NCI-H1105 (cell line): ENCODE measurements at places on chromosomes 12 and 14.

- no peak for DNase-seq
Measured at GRCh38 chr14:95045106-95045701, 112.1 kb downstream of the DICER1 start.

DNA sequence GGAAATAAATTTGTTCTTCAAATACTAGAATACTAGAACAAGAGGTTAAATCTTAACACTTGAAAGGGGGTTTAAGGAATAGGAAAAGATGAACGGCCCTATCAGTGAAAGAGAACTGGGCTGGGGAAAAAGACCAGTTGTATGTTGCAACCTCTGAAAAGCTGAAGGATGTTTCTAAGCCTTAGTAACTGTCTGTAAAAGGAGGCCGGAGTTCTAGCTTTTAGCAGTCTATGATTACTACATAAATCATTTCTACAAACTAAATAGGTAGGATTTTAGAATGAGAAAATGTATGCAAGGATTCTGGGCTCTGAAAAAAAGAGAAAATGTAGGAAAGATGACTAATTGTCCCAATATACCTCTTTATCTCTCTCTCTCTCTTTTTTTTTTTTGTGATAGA, 4.9 kb downstream of the CERS5 start:
- DNase-seq: no peak

DNA sequence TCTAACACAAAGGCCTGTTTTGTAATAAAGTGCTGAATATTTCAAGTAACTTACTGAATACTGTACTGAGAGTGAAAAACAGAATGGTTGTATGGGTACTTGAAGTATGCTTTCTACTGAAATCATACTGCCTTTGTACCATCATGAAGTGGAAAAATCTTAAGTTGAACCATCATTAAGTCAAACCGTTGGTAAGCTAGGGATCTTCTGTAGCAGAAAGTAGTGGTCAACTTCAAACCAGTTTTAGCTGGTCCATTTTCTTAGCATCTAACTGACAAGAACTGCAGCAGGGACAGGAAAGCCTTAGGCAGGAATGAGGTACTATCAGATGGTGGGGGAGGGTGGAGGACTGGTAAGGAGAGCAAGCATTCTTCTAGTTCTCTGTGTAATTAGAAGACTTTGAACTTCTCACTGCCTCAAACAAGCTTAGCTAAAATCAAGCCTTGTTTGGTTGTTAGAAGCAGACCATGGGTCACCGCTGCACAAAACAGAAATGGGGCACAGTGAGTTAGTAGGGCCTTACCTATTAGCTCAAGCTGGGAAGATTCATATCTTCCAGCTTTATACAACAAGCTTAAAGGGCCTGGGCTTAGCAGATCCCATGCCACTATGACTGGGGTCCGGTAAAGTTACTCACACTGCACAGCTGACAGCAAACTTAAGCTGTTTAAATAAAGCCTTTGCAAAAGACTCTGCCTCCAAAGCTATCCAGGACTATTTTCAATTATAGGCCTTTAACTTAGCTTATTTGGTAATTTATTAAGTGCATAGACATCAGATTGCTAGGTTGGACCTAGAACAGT, 73.8 kb downstream of the ACADS start:
- no peak for DNase-seq

DNA sequence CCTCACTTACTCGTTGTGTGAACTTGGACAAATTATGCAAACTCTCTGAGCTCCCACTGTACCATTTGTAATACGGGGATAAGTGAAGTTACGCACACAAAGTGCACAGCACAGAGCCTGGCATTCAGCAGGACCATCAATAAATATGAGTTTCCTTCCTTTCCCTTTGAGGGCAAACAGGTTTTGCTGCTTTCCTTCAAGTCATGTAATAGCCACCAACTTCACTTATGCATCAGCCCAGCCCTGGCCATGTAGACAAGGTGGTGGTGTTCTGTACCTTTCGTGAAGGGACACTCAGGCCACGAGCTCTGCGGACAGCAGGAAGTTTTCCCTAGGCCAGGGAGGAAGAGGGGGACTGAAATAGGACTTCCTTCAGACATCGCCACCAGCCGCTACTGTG, 272.7 kb downstream of the CACNA1C start:
- no peak for DNase-seq

- DNase-seq: no peak
Measured at GRCh38 chr14:81028461-81028860, 73.0 kb downstream of the TSHR start.

DNA sequence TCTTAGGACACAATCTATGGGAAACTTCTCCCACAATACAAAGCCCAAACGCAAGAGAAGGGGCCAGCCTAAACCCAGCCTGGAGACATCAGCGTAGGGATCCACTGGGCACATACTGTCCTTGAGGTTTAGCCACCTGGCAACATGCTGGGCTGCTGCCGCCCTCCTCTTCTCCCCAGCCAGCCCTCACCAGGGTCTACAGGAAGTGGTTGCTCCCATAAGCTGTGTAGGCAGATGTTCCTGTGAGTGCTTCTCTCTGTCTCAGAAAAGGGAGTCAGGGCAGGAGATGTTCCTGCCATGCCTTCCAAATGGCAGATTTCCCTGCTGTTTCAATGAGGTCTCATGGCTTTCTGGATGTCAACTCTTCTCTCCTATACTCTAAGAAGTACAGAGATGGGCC, 241.4 kb downstream of the PCNX1 start:
- DNase-seq: no peak

GRCh38 chr12:96743606-96744005, 163.5 kb upstream of the NEDD1 start:
- DNase-seq: no peak

- DNase-seq: no peak
Measured at GRCh38 chr12:50401500-50402081, 906 bp downstream of the LARP4 start.

DNA sequence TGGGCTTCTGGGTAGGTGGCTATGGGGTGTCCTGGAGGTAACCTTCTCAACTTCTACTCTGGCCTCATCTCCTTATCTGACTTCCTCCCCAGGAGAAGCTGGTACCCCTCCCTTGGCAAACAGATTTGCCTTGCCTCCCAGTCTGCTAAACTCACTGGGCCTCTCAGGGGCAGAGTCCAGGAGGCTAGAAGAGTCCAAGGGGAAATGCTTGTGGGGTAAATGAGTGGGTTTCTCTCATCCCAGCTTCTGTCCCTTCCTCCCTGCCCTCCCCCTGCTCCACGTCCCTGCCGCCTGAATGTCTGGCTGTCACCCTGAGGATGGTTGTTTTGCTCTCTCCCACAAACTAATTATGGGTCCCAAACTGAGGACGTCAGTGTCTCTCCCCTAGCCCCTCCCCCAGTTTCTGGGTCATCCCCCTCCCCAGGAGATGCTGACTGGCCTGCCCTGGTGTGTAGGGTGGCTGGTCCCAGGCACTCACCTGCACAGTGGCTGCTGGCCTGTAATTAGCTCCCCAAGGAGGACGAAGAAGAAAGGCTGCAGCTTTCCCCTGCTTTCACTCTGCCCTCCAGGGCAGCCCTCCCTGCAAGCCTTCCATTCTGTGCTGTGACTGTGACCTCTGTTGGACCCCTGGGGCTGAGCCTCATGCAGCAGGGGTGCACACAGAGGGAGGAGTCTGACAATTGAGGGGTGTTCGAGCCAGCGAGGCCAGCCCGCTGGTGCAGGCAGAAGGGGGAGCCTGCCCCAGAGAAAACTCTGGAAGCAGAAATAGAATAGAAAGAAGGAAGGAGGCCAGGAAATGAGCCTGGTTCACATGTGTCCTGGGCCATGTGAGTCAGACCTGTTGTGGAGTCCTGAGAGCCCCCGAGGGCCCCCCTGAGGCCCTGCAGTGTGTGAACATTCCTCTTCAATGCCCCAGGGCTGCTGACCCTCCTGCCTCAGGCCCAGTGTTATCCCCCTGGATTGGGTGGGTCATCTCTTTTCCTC, at the start of gene LRP1-AS:
LRP1-AS (minus strand) TSS at position 659 of the 984 bp plus-strand sequence.
- no peak for DNase-seq

DNA sequence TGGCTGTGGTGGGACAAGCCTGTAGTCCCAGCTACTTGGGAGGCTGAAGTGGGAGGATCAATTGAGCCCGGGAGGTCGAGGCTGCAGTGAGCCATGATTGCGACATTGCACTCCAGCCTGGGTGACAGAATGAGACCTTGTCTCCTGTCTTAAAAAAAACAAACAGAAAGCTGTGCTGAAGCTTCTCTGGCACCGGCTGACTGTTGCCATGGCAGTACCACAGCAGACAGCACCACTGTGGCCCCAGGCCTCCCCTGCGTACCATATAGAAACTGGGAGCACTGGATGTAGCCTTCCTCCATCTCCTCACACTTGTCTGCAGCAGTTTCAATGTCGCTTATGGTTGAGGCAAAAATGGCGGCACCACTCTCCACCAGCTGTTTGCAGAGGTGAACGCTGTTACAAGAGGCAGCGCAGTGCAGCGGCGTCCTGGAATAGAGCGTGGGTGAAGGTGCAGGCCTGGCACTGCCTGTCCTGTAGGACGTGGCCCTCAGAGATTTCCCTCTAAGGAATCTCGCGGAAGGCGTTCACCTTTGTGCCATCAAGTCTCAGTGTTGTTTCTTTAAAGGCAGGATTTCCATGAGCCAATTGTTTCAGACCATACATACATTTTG, 21.9 kb downstream of the ZFYVE21 start:
- no peak for DNase-seq

- DNase-seq: no peak
Measured at GRCh38 chr12:111773801-111774551, 7.2 kb downstream of the ALDH2 start.

DNA sequence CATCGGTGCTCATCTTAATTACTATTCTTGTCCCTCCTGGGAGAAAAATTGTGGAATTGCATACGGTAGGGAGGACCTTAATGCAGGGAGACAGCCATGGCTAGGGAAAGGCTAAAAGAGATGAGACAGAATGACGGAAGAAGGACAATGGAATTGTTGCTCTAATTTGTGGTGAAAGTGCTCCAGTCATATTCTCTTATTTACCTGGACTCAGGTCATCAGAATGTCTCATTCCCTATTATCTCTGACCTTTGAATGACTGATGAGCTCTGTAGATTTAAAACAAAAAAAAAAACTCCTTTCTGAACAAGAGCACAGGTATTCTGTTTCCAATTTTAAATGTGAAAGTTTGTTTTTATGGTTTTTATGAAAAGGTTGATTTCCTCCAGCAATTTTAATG, 8.6 kb upstream of the EPS8 start:
- DNase-seq: no peak

GRCh38 chr12:119292893-119293630, 41.5 kb upstream of the CCDC60 start:
- no peak for DNase-seq

DNA sequence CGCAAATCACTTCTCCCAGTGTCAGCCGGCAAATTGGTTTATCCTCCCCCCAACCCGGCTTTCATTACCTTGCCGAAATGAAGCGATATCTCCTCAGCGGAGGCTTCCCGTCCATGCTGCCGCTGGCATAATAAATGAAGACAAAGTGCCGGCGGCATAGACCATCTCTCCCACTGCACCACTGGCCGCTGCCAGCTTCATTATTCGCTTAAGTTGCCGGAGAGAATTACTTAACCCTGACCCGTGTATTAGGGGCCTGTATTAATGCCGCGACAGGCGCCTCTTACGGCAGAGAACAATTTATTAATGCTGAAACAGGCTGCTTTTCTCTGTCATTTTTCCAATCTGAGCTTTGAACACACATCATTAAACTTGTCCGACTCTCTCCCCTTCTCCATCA, 17.5 kb upstream of the GPATCH2L start:
- DNase-seq: no peak

DNA sequence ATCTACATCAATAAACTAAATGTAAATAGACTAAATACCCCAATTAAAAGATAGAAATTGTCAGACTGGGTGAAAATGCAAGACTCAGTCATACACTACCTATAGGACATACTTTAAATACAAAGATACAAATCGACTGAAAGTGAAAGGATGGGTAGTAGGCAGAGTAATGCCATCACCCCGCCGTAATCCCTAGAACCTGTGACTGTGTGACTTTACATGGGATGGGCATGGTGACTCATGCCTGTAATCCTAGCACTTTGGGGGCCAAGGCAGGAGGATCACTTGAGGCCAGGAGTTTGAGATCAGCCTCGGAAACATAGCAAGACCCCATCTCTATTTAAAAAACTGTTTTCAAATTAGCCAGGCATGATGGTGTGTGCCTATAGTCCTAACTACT, 2.6 kb upstream of the EVL start:
- DNase-seq: no peak

DNA sequence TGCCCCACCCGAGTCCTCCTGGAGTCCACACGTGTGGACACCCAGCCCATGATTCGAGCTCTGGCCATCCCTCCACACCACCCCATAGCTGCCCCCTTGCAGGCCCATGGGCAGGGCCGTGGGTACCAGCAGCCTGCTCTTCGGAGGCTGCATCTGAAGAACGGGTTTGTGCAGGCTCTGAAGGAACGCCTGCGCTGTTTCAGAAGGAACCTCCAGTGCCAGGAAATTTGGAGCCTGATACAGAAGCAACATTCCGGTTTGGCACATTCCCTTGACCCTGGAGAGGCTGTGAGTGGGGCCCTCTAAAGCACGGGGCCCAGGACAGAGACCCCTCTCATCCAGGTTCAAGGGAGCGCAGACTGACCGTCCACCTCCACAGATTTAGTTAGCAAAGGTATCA, 57.0 kb downstream of the ZNF664 start:
- DNase-seq: no peak

- DNase-seq: no peak
Measured at GRCh38 chr12:21764950-21765349, 9.6 kb downstream of the KCNJ8 start.

DNA sequence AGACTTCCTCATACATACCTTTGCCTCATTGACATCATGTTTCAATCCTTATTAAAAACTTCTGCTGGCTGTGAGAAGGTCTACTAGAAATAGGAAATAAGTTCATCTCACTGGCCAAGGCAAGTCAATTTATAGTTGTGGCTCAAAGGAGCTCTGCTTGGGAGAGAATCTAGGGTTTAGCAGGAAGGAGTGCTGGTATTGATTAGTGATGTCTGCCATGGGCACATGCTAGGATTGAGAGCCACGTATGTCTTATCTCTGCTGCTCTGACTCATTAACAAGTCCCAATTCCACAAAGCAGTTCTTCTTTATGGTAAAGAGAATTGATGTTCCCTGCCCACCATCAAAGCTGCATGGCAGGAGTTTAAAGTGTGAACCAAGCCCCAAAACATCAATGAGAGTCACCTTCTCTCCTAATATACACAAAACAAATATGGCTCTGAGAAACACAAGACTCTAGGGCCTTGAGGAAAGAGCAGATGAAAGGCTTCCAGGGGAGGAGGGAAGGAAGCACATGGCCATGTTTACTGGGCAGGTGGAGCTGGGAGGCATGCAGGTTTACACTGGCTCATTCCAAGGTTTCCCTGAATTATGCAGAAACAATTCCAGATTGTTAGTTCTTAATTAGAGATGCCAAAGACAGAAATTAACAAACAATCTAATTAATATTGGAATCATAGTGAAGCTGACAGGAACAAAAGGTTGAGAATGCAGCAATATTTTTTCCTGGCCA, 931.9 kb upstream of the TMEM132C start:
- no peak for DNase-seq

- no peak for DNase-seq
Measured at GRCh38 chr14:61219256-61219655, 61.9 kb downstream of the TMEM30B start.

- no peak for DNase-seq
Measured at GRCh38 chr14:51535443-51536044, 116.2 kb upstream of the FRMD6 start.

GRCh38 chr14:29674566-29675285, 252.9 kb downstream of the PRKD1 start:
- no peak for DNase-seq
